CD4-positive, alpha-beta memory T cell (primary cell): ENCODE measurements at places on chromosomes 2 and 18. TPM values are rescaled to one million over a fixed set of nuclear protein-coding genes. Genes with fewer than 3 reads are reported as not detected.

DNA sequence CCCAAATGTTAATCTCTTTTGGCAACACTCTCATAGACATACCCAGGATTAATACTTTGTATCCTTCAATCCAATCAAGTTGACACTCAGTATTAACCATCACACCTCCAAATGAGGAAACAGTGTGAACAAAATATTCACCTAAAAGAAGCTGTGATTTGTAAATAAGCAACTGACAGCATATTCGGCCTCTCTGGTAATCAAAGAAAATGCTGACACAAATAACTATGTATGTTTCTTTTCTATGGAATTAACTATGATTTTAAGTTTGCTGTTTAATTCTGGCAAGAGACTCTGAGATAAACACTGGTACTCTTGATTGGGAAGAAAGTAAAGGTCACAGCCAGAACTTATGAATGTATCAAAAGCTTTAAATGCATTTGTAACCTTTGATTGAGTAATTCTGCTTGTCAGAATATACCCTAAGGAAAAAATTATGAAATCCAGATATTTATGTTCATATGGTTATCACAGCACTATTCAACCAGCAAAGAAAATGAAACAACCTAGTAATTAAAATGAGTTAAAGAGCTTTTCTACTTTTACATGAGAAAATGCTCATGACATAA is 3.6 kb upstream of the GYPC start:
- DNase-seq = no peak

DNA sequence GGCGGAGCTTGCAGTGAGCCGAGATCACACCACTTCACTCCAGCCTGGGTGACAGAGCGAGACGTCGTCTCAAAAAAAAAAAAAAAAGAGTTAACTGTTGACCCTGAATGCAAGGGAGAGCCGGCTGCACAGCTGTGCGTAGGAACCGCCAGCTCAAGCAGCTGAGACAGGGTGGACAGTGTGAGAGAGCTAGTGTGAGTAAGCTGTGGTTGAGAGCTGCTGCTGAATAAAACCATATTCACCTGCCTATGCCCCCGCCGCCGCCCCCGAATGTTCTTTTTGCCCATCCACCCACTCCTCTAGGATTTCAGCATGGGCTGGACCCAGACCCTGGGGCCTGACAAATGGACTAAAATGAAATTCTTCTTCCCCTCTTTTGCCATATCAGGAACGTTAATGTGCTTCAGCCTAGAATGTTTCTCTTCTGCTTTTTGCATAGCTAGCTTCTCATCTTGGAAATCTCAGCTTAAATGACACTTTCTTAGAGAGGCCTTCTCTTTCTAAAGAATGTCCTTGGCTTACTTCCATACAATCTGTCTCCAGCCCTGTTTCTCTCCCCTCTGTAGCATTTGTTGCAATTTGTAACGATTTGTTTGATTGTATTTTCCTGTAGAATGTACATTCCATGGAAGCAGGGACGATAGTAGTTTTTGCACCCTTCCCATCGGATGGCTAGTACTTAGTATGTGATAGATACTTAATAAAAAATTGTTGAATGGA is 142.7 kb downstream of the KLHL14 start:
- DNase-seq = no peak

- no peak for DNase-seq
Observed at GRCh38 chr2:158174495-158174894, 72.8 kb downstream of the UPP2 start.

DNA sequence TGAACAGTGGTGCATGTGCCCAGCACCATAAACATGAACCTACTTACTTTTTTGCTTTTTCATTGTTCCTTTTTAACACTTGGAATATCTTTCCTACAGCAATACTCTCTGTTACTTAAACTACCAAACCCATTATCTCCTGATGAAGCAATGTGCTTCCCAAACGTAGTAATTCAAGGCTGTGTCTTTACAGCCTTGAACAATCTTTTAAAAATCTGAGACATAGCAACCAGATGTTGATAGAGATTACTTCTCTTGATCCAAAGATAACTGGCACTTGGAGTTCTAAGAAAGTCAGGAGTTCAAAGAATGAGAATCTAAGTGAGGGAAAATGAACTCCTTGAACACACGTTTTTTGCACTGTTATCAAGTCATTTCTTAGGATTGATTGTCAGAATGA is 40.4 kb downstream of the ATP8B1 start:
- no peak for DNase-seq

- no peak for DNase-seq
Observed at GRCh38 chr2:72815655-72816278, 10.1 kb downstream of the EXOC6B start.

The EXOC6B gene
- total RNA-seq = 17.5 TPM

DNA sequence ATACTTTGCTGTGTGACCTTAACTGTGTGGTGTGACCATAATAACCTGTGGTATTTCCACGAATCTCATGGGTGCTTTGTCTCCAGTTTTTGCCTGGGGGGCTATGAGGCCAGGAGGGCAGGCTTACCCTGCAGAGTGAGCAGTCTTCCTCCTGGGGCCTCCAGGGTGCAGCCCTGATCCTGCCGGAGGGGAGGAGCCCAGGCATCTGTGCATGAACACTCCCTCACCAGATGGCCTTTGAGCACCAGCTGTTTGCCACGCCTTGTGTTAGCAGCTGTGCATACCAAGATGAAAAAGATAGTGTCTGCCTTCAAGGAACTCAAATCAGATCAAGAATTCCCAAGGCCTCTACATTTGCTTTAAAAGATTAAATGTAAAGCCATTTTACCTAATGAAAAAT is 75.0 kb upstream of the RBM44 start:
- no peak for DNase-seq

DNA sequence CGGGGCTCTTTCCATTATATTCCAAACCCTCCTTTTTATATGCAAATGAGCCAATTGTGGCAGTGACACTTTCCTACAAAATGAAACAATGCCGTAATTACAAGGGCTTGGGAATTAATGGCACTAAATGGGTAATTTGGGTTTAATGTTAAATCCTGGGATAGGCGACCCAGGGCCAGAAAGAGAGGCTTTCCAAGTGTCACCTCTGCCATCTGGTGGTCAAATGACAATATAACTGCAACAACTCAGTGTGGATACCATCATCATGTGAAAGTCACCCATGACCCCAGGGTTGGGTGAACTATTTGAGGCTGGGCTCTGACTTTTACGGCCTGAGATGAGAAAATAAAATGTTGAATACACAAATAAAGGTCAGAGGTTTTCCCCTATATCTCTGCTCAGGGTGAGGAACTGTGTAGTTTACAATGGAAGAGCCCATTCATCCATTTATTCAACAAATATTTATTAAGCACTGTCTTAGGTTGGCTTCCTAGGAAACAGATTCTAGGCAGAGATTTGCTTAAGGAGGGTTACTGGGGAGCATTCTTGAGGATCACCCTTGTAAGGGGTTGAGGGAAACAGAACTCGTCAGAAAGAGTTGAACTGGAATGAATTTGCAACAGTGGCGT is 13.6 kb upstream of the THADA start:
- peak; percentile 38 for DNase-seq

DNA sequence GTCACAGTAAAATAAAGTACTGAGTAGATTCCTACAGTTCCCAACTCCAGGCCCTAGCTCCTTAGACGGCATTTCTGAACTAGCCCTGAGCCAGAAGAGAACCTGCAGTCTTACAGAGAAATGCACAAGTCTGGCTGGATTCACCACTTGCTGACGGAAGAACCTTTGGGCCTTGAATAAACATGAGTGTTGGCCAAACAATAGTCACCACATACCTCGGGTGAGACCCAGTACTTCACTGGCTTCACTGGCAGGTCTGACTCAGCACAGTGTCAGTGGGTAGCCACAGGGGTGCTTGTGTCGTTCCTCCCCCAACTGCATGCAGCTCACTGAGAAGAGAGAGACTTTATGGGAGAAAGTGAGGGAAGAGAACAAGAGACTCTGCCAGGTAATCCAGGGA is 88.9 kb downstream of the TMEM185B start:
- no peak for DNase-seq

- no peak for DNase-seq
Observed at GRCh38 chr2:219526320-219527075, 12.2 kb downstream of the ASIC4 start.

DNA sequence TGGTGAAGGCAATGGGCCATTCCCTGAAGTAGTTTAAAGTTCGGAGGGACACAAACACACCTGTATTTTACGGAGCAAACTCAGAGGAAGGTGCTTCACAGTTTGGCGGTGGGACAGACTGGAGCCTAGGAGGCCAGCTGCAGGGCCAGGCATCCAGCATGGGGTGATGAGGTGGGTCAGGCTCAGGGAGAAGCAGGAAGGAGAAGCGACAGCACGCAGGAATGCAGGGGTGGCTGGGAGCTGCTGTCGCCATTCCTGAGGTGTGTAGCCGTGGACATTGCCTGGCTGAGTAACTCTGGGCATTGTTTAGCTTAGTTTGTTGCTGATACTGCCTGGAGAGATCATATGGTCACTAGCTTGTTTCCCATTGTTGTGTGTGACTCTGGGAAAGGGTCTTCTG is 35.8 kb upstream of the METTL21A start:
- no peak for DNase-seq

The MOGAT1 gene
- not detected for total RNA-seq

DNA sequence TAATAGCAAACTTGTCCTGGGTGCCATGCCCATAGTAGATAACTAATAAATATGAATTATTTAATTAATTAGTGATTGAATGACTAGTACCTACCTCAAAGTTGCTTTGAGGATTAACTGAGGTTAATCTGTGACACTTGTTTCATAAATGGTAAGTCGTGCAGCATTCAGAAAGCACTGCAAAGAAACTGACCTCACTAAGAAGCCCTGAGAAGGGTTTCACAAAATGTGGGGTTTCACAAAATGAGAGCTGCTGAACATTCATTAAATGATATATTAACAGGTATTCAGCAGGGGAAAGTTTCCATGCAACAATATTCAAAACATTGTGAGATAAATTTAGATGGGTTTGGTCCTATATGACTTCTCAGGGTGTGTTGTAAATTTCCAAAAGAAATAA is 236.2 kb downstream of the OSR1 start:
- DNase-seq = no peak

DNA sequence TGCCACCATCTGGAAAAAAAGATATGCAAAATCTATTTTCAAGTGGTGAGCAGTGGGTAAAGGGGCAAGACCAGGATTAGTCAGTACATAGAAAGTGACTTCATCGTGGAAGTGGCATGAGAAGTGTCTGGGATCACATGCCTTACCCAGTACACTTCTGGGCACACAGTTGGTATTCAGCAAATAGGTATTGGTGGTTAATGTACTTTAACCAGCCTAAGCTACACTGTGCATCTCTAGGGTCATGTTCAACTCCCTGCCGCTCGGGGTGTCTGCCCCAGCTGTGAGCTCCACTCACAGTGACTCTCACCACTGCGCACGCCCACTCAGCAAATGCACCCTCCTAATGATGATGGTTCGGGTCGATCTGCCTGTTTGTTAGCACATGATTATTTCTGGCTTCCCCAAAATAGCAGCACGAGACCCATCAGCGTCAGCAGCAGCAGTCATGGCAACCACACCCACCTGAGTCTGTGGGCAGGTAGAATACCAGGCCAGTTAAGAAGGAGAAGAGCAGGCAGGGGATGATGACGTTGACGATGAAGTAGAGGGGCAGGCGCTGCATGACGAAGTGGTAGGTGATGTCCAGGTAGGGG is 11.1 kb downstream of the CHRNA1 start:
- peak; percentile 44 for DNase-seq

DNA sequence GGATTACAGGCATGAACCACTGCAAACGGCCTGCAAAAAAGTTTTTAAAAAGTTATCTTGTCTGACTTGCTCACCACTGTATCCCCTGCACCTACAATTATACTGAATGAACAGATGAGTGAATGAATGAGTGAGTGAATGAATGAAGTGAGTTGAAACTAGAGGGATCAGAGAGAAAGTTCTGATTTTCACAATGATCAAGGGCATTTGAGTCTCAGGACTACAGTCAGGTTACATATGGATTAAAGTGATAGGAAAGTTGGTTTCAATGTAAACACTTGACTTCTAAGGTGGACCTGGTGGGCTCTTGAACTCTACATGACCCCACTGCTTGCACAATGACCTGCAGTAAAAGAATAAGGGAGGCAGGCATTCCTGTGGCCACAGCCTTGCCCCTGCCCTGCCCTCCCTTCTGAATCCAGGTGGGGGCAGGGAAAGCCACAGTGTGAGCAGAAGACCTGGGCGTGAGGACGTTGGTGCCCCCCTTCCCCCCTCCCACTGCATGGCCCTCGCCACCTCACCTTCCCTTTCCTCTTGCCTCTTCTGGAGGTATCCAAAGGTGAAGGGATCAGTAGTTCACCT is 10.7 kb downstream of the C2orf80 start:
- DNase-seq = no peak

- no peak for DNase-seq
Observed at GRCh38 chr2:166957686-166958085, 69.4 kb downstream of the XIRP2 start.

GRCh38 chr2:81706856-81707255 is 1402.3 kb upstream of the LRRTM1 start:
- DNase-seq = no peak

The GALR1 gene
- not detected for total RNA-seq

The SLC38A11 gene
- total RNA-seq = not detected

DNA sequence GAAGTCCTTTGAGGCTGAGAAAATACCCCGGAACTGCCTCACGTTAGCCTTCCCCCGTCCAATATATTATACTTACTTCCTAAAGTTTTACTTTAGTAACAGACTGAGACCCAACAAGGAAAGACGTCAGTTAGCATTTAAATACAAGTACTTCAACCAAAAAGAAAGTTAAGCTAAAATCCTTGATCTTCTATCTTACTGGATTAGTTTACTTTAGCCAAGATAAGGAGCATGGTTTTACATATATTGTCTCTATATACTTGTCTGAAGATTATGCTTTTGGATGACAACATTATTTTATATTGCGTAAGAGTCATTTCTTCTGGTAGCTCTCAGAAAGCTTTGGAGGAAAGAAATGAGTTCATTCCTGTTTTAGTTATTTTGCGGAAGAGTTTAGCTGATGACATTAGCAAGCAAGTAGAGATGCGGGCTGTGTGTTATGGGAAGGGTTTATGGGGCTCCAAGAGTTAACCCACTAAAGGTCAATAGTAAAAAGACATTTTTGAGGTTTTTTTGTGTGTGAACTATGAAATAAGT is 532.9 kb downstream of the ZNF516 start:
- DNase-seq = no peak

DNA sequence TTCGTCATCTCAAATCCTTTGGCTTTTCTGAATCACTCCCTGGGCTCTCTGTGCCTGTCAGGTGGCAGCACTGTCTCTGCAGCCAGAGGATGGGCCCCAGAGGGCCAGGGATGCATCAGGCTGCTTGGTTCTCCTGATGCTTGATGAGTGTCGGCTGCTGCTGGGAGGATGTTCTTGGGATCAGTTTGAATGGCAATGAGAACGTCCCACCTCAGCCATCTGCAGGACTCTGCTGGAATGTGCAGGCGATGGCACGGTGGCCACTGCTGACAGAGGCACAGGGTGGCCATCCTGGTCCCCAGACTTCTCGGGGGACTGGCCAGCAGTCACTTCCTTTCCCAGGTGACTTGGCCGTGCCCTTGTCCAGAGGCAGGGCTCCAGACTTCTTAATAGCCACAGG is 146.0 kb downstream of the FAM210A start:
- no peak for DNase-seq

DNA sequence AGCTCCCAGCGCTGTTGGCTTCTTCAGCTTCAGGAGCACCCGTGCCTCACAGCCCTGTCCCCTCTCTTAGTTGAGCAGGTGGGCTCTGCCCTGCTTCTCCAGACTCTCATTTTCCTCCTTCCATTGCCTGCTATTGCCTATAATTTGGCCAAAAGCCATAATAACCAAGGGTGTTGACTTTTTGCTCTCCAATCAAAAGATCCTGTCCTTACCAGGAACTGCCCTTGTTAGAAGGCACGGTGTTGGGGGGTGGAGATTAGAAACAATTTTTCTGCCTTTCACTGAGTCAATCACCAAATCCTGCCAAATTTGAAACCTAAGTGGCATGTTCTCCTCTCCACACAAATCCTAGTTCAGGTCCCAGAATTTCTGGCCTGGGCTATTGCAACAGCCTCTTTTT is 16.7 kb upstream of the PDIA6 start:
- DNase-seq = no peak
